Stimulated activated CD8-positive, alpha-beta memory T cell treated with anti-CD3 and anti-CD28 coated beads, Interleukin-4, amount 100 ng/mL, for 24 hours (primary cell): ENCODE measurements at places on chromosomes 12 and 14.

- no peak for DNase-seq
These were observed 306.3 kb downstream of the CACNA1C start for GRCh38 chr12:2358986-2359658.

DNA sequence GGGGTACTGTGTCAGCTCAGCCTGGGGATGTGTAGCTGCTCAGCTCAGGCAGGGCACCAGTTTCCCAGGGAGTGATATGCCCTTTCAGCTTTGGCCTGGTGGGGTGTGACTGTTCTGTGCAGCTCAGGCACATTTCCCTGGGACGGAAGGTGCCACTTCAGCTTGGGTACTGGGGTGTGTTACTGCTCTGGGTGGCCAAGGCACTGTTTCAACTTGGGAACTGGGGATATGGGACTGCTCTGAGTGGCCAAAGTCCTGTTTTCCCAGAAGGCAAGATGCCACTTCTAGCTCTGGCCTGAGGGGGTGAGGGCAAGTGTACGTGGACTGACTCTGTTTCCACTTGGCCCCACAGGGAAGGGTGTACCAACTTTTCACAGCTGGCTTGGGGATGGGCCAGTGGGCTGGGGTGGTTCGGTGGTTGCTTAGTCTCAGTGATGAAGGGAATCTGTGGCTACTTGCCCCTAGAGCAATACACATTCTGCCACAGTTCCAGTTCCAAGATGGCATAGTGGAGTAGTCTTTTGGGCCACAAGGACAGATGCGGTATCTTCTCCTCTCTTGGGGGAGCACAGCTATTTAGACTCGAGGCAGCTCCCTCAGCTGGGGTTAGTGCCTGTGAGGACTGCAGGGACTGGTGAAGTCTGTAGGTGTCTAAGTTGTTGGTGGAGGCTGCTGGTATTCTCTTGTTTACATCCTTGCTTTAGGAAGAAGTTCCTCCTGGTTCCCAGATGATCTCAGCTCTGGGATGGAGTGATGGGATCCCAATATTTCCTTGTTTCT, 26.4 kb downstream of the TBC1D15 start:
- DNase-seq: no peak

DNA sequence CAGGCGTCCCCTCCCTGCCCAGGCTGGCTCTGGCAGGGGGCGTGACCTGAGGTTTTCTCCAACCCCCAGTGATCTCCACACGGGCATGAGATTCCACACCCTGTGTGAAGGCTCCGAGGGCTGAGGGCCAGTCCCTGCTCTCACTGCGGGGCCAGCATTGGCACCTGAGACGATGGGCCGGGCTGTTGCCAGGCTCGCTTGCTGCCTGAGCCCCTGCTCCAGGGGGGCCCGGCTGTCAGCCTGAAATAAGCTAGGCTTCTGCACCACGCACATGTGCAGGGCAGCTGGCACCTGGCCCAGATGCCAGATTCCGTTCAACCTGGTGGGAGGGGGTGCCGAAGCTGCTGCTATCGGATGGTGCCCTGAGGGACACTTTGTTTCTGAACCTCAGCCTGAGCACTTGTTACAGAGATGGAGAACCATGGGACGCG, 196.5 kb upstream of the PRMT8 start:
- DNase-seq: no peak

- DNase-seq: no peak
These were observed 627 bp downstream of the HOXC8 start for GRCh38 chr12:54009171-54010052.

GRCh38 chr12:131795690-131796410, 32.3 kb upstream of the MMP17 start:
- DNase-seq: no peak

- DNase-seq: no peak
These were observed 131.7 kb upstream of the ATP2B1 start for GRCh38 chr12:89840162-89840922.

- DNase-seq: no peak
These were observed 217.4 kb downstream of the C12orf42 start for GRCh38 chr12:103278329-103278728.

GRCh38 chr12:100720016-100720654, 74.4 kb upstream of the ANO4 start:
- no peak for DNase-seq

- no peak for DNase-seq
These were observed 19.6 kb downstream of the APOBEC1 start for GRCh38 chr12:7646178-7646475.

DNA sequence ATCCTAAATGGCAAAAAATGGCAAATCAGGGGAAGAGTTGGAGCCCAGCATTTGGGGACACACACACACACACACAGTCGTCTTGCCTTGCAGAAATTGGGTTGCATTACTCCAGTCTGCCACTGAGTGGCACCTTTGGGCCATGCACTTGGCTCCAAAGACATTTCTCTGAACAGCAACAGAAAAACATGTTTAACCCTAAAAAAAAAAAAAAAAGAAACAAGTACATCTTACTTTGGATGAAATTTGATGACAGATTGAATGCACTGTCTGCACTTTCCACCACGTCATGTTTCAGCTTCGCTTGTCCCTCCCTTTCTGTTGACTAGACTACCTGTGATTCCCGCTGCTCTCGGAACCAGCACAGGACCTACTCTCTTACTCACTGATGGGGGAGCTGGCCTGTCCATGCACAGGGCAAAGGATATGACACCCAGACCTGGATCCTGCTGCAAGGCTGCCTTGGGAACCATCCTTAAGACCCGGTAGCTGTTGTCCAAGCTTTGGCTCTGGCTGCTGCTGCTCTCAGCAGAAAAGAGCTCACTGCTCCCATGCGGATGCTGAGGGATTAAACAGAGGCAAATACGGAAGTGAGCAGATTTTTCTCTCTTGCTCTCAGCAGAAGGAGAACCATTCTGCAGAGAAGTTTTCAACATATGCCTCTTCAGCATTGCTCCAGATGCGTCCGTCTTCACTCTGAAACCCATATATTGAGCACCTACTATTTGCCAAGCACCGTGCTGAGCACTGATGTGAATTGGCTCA, 376.8 kb downstream of the DPF3 start:
- DNase-seq: peak; percentile 63

- DNase-seq: no peak
These were observed 1.0 kb downstream of the MPHOSPH9 start for GRCh38 chr12:123231931-123232330.

DNA sequence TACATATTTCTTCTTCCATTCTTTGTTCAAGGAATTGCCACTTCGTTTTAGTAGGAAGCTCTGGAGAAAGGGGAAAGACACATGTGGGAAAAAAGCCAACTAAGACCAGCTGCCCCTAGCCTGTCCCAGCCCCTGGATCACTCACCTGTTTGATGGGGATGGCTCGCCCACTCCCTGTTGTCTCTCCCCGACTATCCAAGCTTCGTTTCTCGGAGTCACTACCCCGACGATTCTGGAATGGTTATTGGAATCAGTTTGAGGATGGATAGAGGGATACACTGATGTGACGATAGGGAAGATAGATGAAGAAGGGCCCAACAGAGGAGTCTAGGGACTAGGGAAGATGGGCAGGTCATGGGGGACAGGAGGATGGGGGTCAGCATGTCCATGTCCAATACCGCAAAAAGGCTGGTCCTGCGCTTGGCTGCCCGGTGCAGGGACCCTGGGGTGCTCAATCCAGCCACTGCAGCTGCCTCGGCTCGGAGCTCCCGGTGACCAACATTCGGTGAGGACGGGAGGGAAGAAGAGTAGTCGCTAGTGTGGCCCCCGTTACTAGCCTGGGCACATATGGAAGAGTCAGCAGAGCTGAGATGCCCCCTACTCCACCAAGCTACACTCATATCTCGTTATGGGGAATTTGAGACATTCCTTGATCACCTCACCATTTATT, 7.0 kb downstream of the AGAP2 start:
- no peak for DNase-seq
